CD8-positive, alpha-beta memory T cell (primary cell): ENCODE measurements at places on chromosomes 7 and 10. TPM values are rescaled to one million over a fixed set of nuclear protein-coding genes. Genes with fewer than 3 reads are reported as not detected.
A peak's percentile ranks its signal among the peaks of the same experiment; 100 is the strongest.

GRCh38 chr10:69636626-69637605 lies 6.9 kb downstream of the FAM241B start:
- H3K36me3 ChIP-seq: no peaks in the 10 kb centered on the region
- DNase-seq: no peak
- H3K27ac ChIP-seq: no peak overlapping the region
- H3K27me3 ChIP-seq: no peaks in the 10 kb centered on the region

GRCh38 chr7:85890244-85890811 lies 703.5 kb upstream of the SEMA3D start:
- H3K27me3 ChIP-seq: no peaks in the 10 kb centered on the region
- no peak for DNase-seq
- no peaks in the 10 kb centered on the region for H3K4me1 ChIP-seq
- no peak overlapping the region for H3K4me3 ChIP-seq

- H3K27me3 ChIP-seq: no peaks in the 10 kb centered on the region
- no peak overlapping the region for H3K27ac ChIP-seq
- DNase-seq: no peak
- H3K4me3 ChIP-seq: no peak overlapping the region
- H3K36me3 ChIP-seq: no peaks in the 10 kb centered on the region
- H3K4me1 ChIP-seq: no peaks in the 10 kb centered on the region
Measured at GRCh38 chr10:89653410-89653869, 8.4 kb upstream of the PANK1 start.

GRCh38 chr10:34384372-34384771 lies 430.7 kb downstream of the PARD3 start:
- H3K4me1 ChIP-seq: no peaks in the 10 kb centered on the region
- no peak for DNase-seq
- H3K4me3 ChIP-seq: no peak overlapping the region
- H3K27ac ChIP-seq: no peak overlapping the region
- no peaks in the 10 kb centered on the region for H3K27me3 ChIP-seq

DDX21 gene
- total RNA-seq: 275 TPM

- H3K4me1 ChIP-seq: no peaks in the 10 kb centered on the region
- DNase-seq: no peak
- no peaks in the 10 kb centered on the region for H3K27me3 ChIP-seq
- H3K4me3 ChIP-seq: no peak overlapping the region
Measured at GRCh38 chr10:96910488-96911395, 78.6 kb downstream of the LCOR start.

- no peaks in the 10 kb centered on the region for H3K36me3 ChIP-seq
- H3K27me3 ChIP-seq: no peaks in the 10 kb centered on the region
- no peak overlapping the region for H3K27ac ChIP-seq
- H3K4me1 ChIP-seq: no peaks in the 10 kb centered on the region
Measured at GRCh38 chr7:20351901-20352300, 21.2 kb downstream of the ITGB8 start.

DNA sequence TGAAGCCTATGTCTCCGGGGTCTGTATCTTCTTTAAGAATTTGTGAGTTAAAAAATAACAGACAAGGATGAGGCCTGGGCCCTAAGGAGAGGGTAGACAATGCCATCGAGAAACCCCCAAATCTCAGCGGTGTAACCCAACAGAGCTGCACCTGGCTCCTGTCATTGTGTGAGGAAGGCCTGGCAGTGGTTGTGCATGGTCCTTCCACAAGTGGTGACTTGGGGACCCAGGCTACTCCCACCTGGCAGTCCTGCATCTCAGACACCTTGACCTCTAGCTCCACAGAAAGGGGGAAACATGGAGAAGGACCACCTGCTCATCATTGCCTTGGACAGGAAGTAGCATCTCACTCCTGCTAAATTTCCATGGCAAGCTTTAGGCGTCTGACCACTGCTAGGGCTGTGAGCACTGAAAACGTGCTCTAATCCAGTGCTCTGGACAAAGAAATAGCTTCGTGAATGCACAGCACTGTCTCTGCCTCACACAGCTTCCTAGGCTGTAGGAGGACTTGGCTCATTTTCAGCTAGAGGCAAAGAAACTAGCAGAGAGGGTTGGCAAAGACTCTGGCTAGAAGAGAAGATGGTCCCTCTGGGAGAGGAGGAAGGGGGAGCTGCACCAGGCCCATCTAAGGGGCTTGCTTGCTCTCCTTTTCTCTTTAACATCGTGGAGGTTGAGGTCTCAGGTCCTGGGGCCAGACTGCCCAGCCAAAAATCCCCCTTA lies 273.9 kb upstream of the ZMIZ1 start:
- H3K4me1 ChIP-seq: no peaks in the 10 kb centered on the region
- no peak overlapping the region for H3K4me3 ChIP-seq
- H3K27ac ChIP-seq: no peak overlapping the region
- no peaks in the 10 kb centered on the region for H3K36me3 ChIP-seq
- no peak for DNase-seq
- H3K27me3 ChIP-seq: no peaks in the 10 kb centered on the region

DNA sequence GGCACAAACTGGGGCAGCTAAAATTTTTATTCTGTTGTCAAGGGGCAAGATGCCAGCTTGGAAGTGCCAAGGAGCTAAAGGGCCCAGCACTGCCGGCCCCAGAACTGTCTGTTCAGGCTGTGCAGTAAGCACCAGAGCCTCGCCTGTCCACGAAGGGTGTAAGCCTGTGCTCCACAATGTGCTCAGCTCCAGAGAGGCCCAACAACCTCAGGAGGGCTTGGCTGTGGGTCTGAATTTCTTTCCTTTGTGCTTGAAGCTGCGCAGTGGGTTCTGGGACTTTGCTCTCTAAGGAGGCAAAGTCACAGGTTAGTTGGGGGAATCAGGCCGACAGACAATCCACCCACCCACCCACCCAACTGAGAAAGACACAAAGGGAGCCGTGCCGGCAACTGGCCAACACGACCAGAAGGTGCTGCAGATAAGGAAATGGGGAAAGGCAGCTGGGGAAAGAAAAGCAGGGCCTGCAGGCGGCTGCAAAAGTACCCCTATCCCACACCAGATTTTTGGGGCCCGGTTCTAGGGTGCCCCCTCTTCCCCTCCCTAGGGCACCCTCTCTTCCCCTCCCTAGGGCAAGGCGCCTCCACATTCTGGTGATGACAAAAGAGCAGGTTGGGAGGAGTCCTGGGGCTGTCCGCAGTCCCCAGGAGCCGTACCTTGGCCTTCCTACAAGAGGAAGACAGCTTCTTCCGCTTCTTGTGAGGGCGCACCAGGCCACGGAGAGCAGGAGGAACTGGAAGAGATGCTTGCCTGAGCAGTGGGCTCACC lies 7.7 kb downstream of the DDX56 start:
- peaks cover 55% of the 10 kb centered on the region for H3K36me3 ChIP-seq
- peak overlapping the region; percentile 64 for H3K27ac ChIP-seq
- no peaks in the 10 kb centered on the region for H3K27me3 ChIP-seq
- H3K4me3 ChIP-seq: no peak overlapping the region
- no peaks in the 10 kb centered on the region for H3K4me1 ChIP-seq

DNA sequence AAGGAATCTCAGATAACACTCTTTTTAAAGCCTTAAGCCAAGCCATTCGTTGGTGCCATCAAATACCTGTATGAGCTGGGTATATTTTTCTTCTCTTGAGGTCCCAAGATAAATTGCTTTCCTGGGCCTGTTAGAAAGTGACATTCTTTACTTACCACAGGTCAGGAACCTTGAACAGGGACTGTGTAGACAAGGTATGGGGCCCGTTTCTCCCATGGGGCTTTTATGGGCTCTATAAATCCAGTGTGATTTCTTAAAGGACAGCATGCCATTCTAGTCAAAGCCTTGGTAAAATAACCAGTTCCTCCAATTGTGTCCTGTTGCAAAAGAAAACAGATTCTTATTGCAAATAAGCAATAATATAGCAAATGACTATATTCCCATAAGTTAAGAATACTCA lies 24.8 kb upstream of the ARHGAP12 start:
- no peaks in the 10 kb centered on the region for H3K27me3 ChIP-seq
- no peak for DNase-seq
- H3K27ac ChIP-seq: no peak overlapping the region
- H3K36me3 ChIP-seq: no peaks in the 10 kb centered on the region
- H3K4me3 ChIP-seq: no peak overlapping the region
- H3K4me1 ChIP-seq: no peaks in the 10 kb centered on the region

NKX2-3 gene
- total RNA-seq: not detected

- no peaks in the 10 kb centered on the region for H3K27me3 ChIP-seq
- H3K36me3 ChIP-seq: no peaks in the 10 kb centered on the region
- H3K4me3 ChIP-seq: no peak overlapping the region
- no peak for DNase-seq
- no peaks in the 10 kb centered on the region for H3K4me1 ChIP-seq
Measured at GRCh38 chr10:22986771-22987542, 59.1 kb downstream of the ARMC3 start.

- DNase-seq: no peak
- H3K4me3 ChIP-seq: no peak overlapping the region
- peaks cover 12% of the 10 kb centered on the region for H3K4me1 ChIP-seq
Measured at GRCh38 chr7:98934267-98934666, 55.9 kb downstream of the TRRAP start.

DNA sequence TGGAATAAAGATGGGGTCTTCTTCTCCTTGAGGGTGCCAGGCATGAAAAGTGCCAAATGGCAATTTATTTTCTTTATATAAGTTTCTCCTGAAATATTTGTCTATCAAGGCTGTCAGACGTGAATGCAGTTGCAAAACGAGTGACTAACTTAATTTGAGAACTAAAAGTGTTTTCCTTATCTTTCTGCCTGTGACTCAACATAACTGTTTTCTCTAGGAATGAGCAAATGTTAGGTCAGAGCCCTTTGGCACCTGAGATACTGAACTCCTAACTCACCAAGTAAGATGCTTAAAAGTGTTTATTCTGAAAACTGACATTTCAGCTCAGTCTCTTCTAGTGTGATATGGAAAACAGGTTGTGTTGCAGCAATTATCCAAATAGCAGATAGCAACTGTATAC lies 197.0 kb downstream of the STK31 start:
- no peaks in the 10 kb centered on the region for H3K4me1 ChIP-seq
- no peaks in the 10 kb centered on the region for H3K27me3 ChIP-seq

GRCh38 chr10:120538091-120538490 lies 81.1 kb downstream of the PLPP4 start:
- H3K4me3 ChIP-seq: no peak overlapping the region
- no peaks in the 10 kb centered on the region for H3K36me3 ChIP-seq
- no peak overlapping the region for H3K27ac ChIP-seq
- no peaks in the 10 kb centered on the region for H3K27me3 ChIP-seq
- no peak for DNase-seq

PEX1 gene
- 17.8 TPM for total RNA-seq

- H3K4me1 ChIP-seq: no peaks in the 10 kb centered on the region
- no peaks in the 10 kb centered on the region for H3K36me3 ChIP-seq
- no peaks in the 10 kb centered on the region for H3K27me3 ChIP-seq
- H3K4me3 ChIP-seq: no peak overlapping the region
- no peak overlapping the region for H3K27ac ChIP-seq
Measured at GRCh38 chr10:43057831-43058340, 19.0 kb upstream of the RET start.

GRCh38 chr10:121459622-121460453 lies 138.4 kb downstream of the FGFR2 start:
- no peaks in the 10 kb centered on the region for H3K4me1 ChIP-seq
- H3K36me3 ChIP-seq: no peaks in the 10 kb centered on the region
- H3K27ac ChIP-seq: no peak overlapping the region
- no peaks in the 10 kb centered on the region for H3K27me3 ChIP-seq
- DNase-seq: no peak
- no peak overlapping the region for H3K4me3 ChIP-seq

RELN gene
- total RNA-seq: not detected

SPDYE9 gene
- total RNA-seq: not detected

GRCh38 chr7:128380483-128381106 lies 19.1 kb upstream of the PRRT4 start:
- H3K4me3 ChIP-seq: no peak overlapping the region
- H3K27me3 ChIP-seq: no peaks in the 10 kb centered on the region
- H3K4me1 ChIP-seq: no peaks in the 10 kb centered on the region
- H3K36me3 ChIP-seq: no peaks in the 10 kb centered on the region

LRIT1 gene
- total RNA-seq: not detected

- no peak for DNase-seq
- no peaks in the 10 kb centered on the region for H3K4me1 ChIP-seq
- H3K36me3 ChIP-seq: no peaks in the 10 kb centered on the region
- no peak overlapping the region for H3K4me3 ChIP-seq
- no peaks in the 10 kb centered on the region for H3K27me3 ChIP-seq
- H3K27ac ChIP-seq: no peak overlapping the region
Measured at GRCh38 chr10:84783386-84783785, 455.0 kb downstream of the CCSER2 start.

LRRN3 gene
- total RNA-seq: 91.4 TPM

GRCh38 chr10:86253091-86254072 lies 113.2 kb downstream of the GRID1 start:
- H3K4me1 ChIP-seq: no peaks in the 10 kb centered on the region
- no peak overlapping the region for H3K27ac ChIP-seq
- H3K4me3 ChIP-seq: no peak overlapping the region
- H3K36me3 ChIP-seq: no peaks in the 10 kb centered on the region

HTRA1 gene
- 0.13 TPM for total RNA-seq

- H3K4me3 ChIP-seq: peak overlapping the region; percentile 79
- H3K27ac ChIP-seq: peak overlapping the region; percentile 100
- no peaks in the 10 kb centered on the region for H3K27me3 ChIP-seq
- DNase-seq: no peak
Measured at GRCh38 chr10:3785851-3786271, 852 bp upstream of the KLF6 start.

SFXN2 gene
- 30.6 TPM for total RNA-seq

- H3K27ac ChIP-seq: no peak overlapping the region
- no peak for DNase-seq
Measured at GRCh38 chr7:90303241-90303640, 17.9 kb downstream of the FAM237B start.

DNA sequence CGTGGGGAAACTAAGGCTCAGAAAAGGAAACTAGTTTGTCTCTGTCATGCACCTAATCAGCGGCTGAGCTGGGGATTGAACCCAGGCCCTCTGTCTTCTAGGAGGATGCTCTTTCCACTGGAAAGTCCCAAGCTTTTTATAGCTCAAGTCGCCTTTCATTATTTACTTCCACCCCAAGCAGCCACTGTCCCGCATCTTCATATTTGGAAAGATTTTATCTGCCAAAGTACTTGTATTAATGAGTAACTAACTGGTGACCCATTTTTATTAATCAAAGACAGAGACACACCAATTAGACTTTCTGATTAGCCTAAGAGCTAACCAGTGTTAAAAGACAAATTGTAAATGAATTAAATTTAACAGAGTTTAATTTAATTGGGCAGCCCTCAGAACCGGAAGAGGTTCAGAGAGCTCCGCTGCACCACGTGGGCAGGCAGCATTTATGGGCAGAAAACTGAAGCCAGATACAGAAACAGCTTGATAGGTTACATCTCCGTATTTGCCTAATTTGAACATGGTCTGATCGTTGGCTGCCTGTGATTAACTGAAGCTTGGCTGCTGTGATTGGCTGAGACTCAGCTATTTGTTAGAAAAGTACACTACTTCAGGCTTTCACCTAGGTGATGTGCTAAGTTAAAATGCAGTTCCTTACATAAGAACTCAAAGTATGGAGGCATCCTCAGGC lies 78.5 kb upstream of the PDCD4 start:
- H3K27me3 ChIP-seq: no peaks in the 10 kb centered on the region
- H3K27ac ChIP-seq: no peak overlapping the region
- H3K4me1 ChIP-seq: no peaks in the 10 kb centered on the region
- H3K4me3 ChIP-seq: no peak overlapping the region
- no peaks in the 10 kb centered on the region for H3K36me3 ChIP-seq
